ENCODE measurements at places on chromosomes 12 and 14.

DNA sequence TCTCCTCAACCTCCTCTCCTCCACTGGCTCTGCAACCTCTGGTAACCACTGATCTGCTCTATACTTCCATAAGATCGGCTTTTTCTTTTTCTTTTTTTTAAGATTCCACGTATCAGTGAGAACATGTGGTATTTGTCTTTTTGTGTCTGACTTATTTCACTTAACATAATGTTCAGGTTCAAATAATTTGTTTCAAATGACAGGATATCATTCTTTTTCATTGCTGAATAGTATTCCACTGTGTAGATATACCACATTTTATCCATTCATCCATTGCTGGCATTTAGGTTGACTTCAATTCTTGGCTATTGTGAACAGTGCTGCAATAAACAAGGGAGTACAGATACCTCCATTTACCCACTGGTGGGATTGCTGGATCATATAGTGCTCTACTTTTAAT lies 40.5 kb downstream of the NCKAP5L start:
- no peak for DNase-seq

DNA sequence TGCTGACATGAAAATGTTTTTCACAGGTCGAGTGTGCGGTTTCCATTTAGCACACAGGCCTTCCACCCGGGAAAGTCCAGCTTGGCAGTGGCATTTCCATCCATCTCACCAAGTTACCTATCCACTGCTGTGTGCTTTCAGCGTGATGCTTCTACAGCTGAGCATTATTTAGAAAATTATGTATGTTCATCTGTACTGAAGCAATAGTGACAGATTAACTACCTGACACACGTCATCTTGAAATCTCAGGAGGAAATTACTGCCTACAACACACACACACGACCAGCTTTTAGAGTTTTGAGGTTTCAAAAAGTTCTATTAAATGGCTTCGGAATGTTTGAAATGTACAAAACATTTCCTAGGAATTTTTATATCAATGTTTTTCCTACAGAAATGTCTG lies 39.4 kb downstream of the IFNG-AS1 start:
- DNase-seq, result no peak

- no peak for DNase-seq
Observed at GRCh38 chr12:104485651-104486362, 29.1 kb downstream of the CHST11 start.

DNA sequence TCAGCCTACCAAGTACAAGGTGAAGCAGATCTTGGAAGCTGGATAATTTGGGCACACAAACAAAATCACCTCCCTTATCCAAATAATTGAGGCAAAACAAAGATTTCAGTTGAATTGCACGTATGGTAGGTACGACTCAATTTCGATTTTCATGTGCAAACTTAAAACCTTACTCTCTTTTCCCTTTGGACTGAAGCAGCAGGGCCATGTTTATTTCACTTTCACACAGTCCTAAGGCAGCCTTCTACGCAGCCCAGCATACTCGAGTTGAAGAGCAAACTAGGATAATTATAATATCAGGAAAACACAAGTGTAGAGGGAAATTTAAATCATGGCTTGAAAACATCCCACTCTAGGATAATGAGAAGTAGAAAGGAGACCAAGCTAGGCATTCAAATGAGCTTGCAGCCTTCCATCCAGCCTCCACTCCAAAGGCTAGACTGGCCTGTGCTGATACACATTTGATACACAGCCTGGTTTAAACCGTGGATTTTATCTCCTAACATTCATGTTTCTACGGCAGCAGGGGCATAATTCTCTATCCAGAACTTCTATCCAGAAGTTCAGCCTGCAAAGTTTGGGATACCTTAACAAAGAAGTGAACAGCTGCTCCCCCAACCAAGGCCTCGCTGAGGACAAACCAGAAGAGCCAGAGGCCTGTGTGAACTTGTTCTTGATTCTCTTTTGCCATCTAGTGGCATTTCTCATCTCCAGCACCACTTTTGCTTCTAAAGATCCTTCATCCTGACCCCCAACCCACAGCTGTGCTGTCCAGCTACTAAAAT lies 2.4 kb upstream of the RNASE7 start:
- DNase-seq, result no peak

DNA sequence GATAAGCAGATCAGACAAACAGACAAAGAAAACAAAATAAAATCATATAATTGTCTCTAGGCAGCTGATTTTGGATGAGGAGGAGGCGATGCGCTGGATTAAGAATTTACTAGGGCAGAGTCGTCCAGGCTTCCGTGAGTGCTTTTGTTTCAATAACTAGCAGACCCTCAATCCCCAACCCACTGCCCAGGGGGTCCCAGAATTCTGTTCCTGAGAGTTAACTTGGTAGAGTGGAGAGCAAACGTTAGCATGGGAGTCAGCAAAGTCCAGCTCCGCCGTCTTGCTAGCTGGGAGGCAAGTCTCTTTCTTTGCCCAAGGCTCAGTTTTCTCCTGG lies 95.5 kb upstream of the TBX5 start:
- no peak for DNase-seq

DNA sequence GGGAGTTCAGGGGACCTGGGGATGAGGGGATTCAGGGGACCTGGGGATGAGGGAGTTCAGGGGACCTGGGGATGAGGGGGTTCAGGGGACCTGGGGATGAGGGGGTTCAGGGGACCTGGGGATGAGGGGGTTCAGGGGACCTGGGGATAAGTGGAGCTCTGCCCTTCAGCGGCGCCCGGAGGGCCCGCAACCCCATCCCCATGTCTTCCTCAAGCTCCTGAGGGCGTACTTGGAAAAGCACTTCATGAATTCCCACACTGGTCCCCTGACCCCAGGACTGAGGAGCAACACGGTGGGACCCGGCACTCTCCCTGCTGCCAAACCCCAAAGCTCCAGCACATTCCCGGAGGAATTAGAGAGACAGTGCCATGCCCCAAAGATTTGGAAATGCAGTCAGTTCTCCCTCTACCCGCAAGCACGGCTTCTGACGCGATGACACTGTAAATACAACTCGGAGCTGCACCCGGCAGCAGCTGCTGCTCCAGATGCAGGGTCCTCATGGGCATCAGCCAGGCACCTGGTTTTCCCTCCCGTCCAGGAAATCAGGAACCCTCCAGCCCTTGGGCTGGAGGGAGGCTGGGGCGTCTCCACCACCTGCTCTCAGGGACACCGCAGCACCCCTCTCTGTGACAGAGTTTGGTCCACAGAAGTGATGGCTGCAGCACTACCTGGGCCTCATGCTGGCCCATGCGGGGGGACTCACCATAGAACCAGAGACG lies 32.8 kb upstream of the C14orf180 start:
- no peak for DNase-seq

- DNase-seq, result no peak
Observed at GRCh38 chr14:102424520-102424919, 61.8 kb downstream of the TECPR2 start.

- DNase-seq, result no peak
Observed at GRCh38 chr12:72228424-72228823, 43.7 kb upstream of the TRHDE start.

DNA sequence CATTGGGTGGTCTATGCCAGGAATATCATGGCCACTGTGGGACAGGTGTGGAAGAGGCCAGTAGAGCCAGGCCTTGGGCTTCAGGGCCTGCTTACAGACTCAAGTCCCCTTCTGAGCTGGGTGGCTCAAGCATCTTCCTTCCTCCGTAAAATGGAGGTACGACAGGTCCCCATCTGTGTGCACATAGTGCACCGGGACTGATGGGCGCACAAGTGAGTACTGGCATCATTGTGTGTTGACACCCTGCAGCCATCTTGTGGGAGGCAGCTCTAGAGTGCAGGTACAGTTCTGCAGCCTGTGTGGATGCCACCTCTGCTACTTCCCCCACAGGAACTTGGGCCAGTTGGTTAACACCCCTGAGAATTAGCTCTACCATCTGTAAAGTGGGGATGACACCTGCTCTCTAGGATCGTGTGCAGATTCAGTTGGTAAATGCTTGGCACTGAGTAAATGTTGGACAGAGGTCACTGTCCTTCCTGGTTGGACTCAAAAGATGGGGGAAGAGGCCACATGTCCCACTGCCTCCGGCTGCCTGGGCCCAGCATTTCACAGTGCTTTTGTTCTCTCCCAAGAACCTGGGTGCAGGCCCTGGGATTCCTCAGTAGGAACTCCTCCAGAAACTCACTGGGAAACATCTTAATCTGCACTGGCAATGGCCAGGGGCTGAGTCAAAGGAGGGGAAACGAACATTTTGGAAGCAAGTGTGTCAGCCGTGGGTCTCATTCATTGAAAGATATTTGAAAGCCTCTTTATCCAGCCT lies 70.6 kb downstream of the C14orf132 start:
- no peak for DNase-seq

GRCh38 chr14:33835261-33835655 lies 115.6 kb downstream of the EGLN3 start:
- no peak for DNase-seq

DNA sequence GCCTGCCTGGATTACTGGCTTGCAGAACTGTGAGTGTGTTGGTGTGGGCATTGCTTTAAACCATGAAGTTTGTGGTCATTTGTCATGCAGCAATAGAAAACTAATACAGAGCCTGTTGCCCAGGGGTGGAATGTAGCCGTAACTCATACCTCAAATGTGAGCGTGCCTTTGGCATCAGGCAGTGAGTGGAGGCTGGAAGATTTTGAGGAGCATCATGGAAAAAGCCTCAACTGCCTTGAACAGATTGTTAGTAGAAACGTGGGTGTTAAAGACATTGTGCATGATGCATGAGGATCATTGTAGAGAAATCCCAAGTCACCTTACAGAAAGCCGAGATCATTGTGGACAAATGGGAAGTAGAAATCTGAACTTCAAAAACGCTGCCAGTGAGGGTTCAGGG lies 580.5 kb downstream of the AACS start:
- DNase-seq, result no peak

DNA sequence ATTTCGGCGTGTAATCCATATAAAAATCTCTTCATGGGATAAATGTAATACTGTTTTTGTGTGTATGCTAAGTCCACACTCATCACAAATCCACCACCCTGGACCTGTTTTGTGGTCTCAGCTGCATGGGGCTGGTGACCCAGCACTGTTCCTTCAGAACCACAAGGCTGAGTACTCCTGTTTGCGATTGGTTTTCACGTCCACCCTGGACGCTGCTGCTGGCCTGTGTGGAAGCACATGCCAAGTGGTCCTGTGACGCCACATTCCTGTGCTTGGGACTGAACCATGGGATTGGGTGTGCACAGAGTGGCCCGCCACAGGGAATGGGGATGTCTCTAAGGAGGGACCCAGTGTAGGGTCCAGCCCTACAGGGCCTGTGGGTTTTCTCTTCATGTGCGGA lies 4.3 kb downstream of the PUS1 start:
- DNase-seq, result no peak

DNA sequence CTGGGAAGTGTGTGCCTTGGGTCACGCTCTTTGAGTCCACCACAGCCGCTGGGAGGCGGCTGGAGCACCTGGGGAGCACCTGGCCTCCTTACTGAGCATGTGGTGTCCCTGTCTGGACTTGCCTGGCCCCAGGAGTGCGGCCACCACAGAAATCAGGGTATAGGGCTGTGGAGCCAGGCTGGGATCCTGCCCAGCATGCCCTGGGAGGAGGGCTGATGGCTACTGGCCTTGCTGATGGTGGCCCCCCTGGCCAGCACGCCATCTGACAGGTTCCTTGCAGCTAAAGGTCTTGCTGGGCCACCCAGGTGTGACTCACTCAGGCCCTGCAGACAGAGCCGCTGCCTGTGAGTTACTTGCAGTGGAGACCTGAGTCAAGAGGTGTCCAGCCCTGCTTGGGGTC lies 6.0 kb downstream of the ULK1 start:
- DNase-seq, result no peak

- no peak for DNase-seq
Observed at GRCh38 chr12:106712768-106713167, 61.7 kb upstream of the RIC8B start.

DNA sequence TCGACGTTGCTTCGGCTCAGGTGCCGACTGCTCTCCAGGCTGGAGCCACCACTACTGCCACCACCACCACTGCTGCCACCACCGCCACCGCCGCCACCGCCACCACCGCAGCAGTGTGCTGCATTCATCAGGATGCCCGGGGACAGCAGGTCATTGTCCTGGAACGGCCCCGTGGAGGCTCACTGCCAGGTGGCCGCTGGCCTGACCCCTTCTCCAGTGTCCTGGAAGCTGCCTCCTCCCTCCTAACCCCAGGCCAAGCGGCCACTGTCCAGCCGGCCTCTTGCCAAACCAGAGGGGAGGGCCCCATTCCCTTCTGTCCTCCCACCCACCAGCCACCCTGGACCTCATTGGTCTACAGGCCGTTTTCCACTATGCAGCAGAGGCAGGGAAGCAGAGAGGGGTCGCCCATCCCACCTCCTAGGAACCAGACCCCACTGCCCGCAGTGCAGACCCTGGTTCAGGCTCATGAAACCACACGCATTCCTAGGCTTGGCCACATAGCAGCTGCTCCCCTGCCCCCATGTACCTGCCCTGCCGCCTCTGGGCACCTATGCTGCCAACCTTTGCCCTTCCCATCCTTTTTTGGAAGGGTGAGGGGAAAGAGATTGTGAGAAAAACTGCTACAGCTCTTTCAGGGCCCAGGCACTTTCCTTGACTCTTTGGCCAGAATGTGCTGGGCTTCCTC lies 15.2 kb downstream of the ARL6IP4 start:
- no peak for DNase-seq

DNA sequence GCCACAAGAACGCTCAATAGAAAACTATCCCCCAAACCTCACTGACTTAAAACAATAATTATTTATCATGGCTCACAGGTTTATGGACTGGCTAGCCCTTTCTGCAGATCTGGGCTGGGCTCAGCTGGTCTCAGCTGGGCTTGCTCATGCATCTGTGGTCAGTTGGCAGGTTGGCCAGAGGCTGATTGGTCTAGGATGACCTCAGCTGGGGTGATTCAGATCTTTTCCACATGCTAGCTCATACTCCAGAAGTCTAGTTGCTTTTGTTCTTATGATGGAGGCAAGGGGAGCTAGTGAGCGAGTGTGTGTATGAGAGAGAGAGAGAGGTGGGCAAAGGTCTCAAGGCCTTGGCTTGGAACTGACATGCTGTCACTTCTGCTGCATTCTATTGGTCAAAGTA lies 181.2 kb upstream of the NRXN3 start:
- no peak for DNase-seq

GRCh38 chr12:105943525-105943924 lies 195.2 kb downstream of the NUAK1 start:
- DNase-seq, result no peak

GRCh38 chr14:103597623-103598377 lies 31.2 kb upstream of the KLC1 start:
- no peak for DNase-seq

GRCh38 chr12:92745856-92746550 lies 43.2 kb downstream of the PLEKHG7 start:
- DNase-seq, result no peak

All from D721Med (cell line).